Activated CD4-positive, alpha-beta T cell treated with anti-CD3 and anti-CD28 coated beads, Interleukin-2, amount 50 U/mL, for 1 hour (primary cell): ENCODE measurements at places on chromosomes 16 and 17.
A peak's percentile ranks its signal among the peaks of the same experiment; 100 is the strongest.

GRCh38 chr16:6725634-6726331 lies 606.9 kb upstream of the RBFOX1 start:
- DNase-seq = no peak

- DNase-seq = no peak
Measured at GRCh38 chr16:89268987-89269735, 51.7 kb downstream of the ZNF778 start.

DNA sequence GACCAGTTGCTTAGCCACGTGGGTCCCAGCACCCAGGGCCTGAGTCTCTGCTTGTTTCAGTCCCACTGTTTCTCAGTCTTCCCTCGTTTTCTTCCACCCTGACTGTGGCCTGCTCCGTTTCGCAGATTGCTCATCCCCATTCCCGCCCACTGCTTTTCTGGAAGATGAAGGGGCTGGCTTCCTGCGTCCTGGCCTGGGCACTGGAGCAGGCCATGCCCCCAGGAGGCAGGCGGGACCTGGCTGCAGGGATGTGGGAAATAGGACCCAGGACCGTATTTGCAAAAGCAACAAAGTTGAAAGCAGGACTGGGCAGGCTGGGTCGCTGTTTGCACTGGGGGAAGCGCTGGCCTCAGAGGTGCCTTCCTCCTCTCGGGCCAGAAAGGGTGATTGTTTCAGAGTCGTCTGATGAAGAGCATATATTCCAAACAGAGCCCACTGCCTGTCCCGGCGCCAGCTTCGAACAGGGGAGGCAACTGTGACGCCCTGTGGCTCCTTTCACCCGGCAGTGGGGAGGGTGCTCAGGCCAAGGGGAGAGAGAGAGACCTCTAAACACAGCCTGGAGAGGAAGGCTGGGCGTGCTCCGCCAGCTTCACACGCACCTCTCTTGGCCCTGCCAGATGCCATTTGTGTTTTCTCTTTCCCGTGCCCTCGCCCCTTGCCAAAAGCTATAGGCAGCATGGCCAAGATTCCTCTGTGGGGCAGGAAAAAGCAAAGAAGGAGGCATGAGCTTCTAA lies 108.6 kb downstream of the CMIP start:
- no peak for DNase-seq

DNA sequence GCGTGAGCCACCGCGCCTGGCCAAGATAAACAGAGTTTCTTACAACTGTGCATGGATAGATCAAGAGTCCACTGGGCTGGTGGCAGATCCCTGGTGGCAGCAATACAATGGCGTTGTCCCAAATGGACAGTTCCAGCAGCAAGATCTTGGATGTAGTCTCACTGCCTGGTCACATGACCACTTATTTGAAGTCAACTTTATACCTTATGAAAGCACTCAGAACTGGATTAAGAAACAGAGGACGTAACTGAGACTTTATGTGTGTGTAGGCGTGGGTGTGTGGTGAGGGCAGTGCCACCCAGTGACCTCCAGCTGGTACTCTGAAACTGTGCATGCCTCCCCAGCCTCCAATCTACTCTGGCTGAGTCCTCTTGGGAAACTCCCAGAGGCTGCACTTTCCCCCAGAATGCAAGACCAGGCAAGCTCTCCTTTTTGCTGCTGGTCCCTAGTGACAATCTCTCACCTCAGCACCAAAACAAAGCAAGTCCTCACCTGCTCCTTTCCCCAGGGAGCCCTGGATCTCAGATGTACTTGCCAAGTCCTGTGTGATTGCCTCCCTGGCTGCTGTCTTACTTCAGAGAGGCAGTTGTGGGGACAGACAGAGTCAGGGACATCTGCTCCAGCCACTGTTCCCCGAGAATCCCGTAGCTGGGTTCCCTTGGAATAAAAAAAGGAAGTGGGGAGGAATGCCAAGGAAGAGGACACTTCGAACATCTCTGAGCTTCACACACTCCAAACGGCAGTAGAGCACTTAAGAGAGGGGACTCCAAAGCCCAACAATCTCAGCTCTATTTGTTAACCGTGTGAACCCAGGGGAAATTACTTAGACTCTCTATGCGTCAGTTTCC lies 11.7 kb upstream of the ST6GALNAC2 start:
- no peak for DNase-seq

DNA sequence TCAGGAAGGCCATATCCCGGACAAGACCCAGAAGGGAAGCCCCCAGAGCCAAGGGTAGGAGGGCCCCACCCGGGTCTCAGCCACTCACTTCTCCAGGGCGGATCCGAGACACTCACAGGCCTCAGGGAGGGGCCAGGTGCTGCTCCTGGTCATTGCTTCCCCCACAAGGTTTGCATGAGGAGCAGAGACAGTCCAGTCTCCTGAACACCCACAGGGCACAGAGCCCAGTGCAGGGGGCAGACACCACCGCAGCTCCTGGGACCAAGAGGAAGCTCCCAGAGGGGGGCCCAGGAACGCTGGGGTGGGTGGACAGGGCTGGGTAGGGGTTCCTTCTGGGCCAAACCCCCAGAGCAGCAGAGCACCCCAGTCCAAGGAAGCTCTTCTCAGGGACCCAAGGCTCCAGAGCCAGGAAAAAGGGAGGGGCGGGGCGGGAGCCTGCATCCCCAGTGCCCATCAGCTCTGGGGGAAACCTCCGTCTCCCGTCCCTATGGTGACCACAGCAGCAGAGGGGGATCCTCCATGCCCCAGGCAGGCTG lies 709 bp upstream of the MRPL28 start:
- no peak for DNase-seq

DNA sequence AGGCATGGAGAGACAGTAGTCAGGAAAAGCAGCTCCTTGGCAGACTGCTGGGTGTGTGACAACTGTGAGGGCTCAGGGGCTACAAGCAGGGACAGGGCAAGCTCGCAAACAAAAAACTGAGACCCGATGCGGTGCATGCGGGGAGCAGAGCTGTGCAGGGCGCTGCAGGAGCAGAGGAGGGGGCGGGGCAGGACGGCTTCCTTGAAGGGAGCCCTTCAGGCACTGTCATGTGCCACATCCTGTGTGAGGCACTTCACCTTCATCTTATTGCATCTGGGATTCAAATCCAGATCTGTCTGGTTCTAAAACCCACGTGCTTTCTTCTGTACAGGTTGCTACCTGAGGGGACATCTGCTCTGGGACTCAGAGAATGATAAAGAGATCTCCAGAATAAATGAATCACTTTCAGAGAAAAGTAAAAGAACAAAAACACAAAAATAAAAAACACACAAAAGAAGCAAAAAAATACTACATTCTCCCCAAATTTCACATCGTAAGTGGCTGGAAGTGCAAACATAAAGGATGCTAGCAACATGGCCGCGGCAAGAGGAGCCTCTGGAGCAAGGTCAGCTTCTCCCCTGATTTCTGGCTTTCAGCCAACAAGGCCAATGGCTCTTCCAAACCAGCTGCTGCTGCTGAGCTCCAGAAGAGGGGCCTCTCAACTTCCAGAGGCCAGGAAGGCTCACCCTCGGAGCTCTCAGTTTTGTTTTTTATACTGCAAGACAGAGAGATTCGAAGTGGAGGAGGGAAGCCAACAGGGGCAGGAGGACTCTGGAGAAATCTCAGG lies 14.2 kb downstream of the LYRM9 start:
- peak; percentile 24 for DNase-seq

DNA sequence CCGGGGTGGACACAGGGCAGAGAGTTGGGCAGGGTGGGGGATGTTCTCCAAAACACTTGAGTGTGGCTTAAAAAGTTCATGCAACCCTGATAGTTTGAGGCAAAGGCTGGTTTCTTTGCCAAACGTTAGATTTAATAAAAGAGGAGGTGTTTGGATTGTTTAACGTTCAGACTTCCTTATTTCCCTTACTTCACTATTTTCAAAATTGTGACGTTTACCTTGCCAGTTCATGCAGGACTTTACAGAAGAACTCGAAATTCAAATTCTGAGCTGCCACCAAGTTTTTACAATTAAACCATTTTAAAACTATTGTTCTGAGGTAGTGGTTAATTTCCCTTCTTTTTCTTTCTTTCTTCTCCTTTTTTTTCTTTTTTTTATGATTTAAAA lies 5.5 kb downstream of the SEC14L1 start:
- no peak for DNase-seq

DNA sequence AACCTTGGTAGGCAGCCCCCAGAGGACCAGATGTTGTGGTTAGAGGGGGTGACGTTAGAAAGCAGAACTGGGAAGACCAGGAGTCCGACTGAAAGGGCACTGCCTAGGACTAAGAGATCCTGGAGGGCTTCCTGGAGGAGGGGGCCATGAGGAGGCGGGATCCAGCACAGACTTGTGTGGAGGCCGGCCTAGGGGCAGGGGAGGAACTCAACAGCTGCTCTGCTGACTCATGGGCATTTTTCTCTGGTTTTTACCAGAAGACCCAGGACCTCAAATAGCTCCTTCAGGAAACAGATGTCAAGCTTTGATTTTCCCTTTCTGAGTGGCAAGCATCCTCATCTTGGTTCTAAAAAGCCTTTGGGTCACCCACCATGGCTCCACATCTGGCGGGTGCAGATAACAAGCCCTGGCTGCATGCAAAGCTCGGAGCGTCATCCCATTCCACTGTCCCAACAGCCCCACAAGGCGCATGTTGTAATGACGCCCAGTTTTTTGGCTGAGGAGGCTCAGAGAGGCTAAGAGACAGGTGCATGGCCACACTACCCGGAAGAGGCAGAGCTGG lies 29.0 kb downstream of the IL21R start:
- no peak for DNase-seq

DNA sequence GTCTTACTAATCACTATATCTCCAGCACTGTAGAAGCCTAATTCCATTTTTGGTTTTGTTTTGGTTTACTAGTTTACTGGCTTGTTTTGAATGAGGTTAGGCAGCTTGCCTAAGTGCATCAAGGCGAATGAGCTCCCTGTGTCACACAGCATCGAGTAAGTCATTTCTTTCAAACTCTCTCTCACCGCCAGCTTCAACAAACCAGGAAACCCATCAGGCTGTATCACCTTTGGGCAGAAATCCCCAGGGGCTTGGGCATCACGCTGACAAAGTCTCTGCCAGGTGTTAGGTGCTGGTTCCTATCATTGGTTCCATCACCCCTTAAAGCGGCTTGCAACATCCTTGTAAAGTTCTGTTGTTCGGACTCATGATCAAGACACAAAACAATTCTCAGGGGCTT lies 226.6 kb downstream of the GRIN2A start:
- DNase-seq = no peak

DNA sequence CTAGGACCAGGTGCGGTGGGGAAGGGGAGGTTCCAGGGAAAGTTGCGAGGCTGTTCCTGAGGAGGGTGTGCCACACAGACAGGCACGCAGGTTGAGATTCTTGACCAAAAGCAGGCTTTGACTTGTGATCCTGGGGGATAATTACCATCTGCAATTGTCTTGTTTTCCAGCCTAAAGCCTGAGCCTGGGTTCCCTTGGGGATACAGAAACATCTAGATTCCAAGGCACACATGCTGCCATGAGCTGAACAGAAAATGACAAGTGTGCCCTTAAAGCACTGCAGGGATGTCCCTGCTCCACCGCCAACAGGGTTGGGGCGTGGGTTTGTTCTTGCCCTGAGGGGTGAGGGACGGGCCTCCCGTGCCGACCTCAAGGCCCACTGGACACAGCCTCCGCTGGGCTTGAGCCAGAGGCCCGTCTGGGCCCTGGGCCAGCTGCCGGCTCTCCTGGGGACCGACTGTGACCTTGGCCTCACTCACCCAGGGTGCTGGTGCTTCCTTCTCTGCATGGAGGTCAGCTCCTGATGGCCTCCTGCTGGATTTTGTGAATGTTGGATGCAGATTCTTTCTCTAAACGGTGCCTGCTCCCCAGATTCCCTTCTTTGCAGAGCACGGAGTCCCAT lies 14.0 kb downstream of the CA5A start:
- DNase-seq = no peak

- peak; percentile 90 for DNase-seq
Measured at GRCh38 chr17:41647940-41648410, 23.6 kb upstream of the KRT17 start.

DNA sequence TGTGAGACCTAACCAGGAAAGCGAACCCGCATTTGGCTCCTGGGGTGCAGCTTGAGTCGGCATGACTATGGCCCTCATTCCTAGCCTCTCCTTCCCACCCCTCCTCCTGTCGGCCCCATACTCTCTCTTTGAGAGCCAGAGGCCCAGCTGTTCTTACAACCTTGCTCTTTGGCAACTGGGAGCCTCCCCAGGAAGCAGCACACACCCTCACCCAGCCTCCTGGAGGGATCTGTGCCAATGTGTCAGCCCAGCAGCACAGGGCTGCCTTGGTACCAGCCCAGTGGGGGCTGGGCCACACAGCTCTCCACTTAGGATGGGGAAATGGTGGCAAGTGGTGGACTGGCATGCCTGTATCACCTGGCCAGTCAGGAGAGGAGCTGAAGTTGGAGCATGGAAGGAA lies 70.3 kb upstream of the LGALS9 start:
- no peak for DNase-seq

DNA sequence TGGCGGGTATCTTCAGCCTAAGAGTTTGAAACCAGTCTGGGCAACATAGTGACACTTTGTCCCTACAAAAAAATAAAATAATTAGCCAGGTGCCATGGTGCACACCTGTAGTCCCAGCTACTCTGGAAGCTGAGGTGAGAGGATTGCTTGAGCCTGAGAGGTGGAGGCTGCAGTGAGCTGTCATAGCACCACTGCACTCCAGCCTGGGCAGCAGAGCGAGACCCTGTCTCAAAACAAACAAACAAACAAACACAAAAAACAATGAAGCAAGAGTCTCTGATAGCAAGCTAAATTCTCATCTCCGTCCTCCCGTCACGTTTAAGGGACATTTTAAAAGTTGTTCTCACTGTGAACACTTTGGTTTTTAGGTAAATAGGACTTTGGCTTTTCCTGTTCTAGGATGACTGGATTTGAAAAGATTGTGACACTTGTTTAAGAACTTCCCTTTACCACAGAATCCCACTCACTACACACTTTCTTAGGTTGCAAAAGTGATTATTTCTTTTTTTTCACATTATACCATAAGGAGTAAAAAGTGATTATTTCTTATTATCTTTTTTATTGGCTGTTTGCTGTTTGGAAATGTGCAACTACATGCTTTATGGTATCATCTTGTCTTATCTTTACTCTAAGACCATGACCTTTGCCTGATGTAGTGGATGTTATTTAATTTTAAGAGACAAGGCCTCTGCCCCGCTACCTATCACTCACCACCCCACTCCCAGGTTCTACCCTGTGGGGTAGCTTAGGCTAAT lies 4.4 kb upstream of the ERN1 start:
- no peak for DNase-seq

- DNase-seq = no peak
Measured at GRCh38 chr16:85209526-85210121, 97.4 kb upstream of the CIBAR2 start.

GRCh38 chr17:72120642-72121163 lies at the start of gene SOX9:
Gene SOX9 (plus strand): TSS chr17:72121020. CDS start chr17:72121392, 372 bp downstream.
- DNase-seq = no peak

DNA sequence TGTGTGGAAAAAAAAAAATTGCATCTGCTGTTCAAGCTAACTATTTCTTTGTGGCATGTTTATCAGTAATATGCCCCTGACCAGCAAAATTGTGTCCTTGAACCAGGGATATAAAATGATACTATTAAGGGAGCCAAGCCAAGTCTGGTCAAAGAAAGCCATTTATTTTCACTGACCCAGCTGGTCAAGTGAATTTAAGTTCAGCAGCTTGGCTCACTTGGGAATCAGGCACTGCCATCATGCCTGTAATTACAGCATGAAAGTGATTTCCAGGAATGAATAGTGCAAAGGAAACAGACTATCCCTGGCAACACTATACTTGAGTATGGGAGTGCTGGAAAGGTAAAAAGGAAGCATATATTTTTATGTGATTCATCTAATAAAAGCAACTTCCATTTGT lies 934.6 kb upstream of the CDH8 start:
- DNase-seq = no peak
